ELR (cell line): ENCODE measurements at places on chromosomes 11 and 22.

DNA sequence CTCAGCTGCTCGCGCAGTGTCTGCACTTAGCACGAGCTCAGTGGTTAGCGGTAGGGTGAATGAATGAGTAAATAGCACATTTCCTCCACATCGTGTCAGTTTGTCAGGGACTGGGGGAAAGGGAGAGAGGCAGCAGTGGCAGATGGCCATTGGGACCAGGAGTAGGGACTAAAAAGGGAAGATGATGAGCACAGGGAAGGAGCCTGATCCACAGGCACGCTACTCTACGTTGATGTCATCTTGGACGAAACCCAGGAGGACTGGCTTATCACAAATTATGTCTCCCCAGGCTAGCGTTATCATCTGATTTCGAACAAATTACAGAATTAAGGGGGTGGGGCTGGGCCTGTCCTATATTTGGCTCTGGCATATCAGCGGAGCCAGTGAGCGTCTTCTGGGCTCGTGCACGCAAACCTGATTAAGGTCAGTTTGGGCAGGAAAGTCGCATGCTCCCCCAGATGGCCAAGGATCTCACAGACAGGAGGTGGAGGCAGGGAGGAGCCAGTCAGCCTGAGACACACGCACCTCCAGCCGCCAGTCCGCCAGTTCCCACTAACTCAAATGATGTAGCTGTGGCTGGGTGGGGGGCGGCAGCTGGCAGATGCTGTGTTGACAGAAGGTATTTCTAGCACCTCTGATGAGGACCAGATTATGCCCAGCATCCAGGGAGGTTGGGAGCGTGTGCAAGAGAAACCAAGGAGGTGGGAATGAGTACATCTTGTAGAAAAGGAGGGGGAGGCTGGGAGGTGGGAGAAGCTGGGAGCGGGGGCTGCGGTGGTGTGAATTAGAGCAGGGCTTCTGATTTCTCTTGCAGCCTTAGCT lies 97.4 kb upstream of the PRDM11 start:
- no peak for DNase-seq

DNA sequence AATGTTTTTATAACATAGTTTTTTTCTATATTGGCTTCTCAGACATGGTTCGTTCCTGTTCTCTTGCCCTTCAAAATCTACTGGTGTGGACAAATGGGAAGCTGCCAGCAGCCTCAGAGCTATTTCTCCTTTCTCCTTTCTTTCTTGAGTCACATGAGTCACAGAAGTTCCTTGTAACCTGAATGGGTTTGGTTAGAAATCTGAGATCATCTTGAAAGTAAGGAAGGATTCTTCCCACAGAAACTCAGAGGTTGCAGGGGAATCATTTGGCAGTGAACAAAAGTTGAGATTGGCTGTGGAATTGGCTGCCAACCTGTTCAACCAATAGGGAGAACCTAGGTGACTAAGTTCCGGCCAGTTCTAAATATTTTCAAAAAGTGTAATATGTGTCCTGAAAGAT lies 12.5 kb downstream of the PLET1 start:
- DNase-seq = peak; percentile 33

- peak; percentile 93 for DNase-seq
Observed at GRCh38 chr11:117946842-117947526, 17.8 kb upstream of the TMPRSS13 start.

DNA sequence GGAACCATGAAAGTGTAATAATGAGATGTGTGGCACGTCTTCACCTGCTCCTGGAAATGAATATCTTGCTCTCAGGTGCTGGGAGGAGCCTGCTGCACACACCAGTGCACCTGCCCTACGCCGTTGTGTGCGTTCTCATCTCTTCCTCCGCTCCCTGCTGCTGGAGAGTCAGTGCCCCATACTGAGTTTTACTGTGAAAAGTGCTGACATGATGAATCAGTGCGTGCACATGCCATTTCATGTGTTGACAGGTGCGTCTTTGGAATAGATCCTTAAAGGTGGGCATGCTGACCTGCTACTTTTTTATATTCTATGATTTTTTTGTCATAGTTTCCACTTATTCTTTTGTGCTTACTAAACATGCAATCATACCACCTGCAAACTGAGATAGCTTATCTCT lies 1015.8 kb downstream of the BRD1 start:
- no peak for DNase-seq

DNA sequence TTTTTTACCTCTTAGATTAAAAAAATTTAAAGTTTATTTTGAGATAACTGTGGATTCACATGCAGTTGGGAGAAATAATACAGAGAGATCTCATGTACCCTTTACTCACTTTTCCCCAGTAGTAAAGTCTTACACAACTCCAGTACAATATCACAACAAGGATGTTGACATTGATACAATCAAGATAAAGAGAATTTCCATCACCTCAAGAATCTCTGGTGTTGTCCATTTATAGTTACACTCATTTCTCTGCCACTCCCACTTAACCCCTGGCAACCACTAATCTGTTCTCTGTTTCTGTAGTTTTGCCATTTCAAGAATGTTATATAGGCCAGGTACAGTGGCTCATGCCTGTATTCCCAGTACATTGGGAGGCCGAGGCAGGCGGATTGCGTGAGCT lies 10.5 kb upstream of the ZBED5 start:
- DNase-seq = no peak

DNA sequence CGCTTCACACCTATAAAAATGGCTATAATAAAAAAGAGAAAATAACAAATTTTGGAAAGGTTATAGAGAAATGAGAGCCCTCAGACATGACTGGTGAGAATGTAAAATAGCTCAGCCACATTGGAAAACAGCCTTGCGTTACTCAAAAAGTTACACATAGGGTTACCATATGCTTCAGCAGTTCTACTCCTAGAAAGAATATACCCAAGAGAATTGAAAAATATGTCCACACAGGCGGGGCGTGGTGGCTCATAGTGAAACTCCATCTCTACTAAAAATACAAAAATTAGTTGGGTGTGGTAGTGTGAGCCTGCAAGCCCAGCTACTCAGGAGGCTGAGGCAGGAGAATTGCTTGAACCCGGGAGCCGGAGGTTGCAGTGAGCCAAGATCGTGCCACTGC lies 7.6 kb upstream of the JHY start:
- no peak for DNase-seq
